ENCODE measurements at places on chromosomes 1 and 21. TPM values are rescaled to one million over a fixed set of nuclear protein-coding genes. Genes with fewer than 3 reads are reported as not detected.

DNA sequence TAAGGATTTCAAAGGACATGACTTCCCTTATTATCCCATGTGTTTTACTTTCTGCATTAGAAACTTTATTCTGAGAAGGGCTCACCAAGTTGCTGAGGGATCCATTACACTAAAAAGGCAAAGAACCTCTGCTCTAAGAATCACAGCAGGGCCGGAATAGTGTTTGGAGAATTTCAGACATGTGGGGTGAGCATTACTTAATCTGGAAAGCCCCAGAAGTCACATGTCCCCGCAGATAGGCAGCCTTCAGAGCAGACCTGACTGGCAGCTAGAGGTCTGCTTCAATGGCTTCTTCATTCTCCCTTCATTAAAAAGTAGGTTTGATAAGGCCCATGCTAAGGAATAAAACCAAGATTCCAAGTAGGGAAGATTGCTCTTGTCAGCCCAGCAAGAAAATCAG lies 52.6 kb upstream of the RBM15 start:
- no peak overlapping the region for H3K4me3 ChIP-seq
- no peaks in the 10 kb centered on the region for H3K4me1 ChIP-seq
- no peak overlapping the region for H3K27ac ChIP-seq
- no peaks in the 10 kb centered on the region for H3K27me3 ChIP-seq
- peak; percentile 10 for DNase-seq

GRCh38 chr1:96683931-96684330 lies 37.7 kb upstream of the PTBP2 start:
- no peaks in the 10 kb centered on the region for H3K27me3 ChIP-seq
- H3K27ac ChIP-seq, result no peak overlapping the region
- no peak overlapping the region for H3K4me3 ChIP-seq
- no peaks in the 10 kb centered on the region for H3K36me3 ChIP-seq
- DNase-seq, result no peak

- no peak for DNase-seq
- H3K4me1 ChIP-seq, result peaks cover 32% of the 10 kb centered on the region
- no peak overlapping the region for H3K4me3 ChIP-seq
- peaks cover 9% of the 10 kb centered on the region for H3K27me3 ChIP-seq
- H3K36me3 ChIP-seq, result no peaks in the 10 kb centered on the region
These were observed 2.0 kb upstream of the FAM131C start for GRCh38 chr1:16075337-16076030.

DNA sequence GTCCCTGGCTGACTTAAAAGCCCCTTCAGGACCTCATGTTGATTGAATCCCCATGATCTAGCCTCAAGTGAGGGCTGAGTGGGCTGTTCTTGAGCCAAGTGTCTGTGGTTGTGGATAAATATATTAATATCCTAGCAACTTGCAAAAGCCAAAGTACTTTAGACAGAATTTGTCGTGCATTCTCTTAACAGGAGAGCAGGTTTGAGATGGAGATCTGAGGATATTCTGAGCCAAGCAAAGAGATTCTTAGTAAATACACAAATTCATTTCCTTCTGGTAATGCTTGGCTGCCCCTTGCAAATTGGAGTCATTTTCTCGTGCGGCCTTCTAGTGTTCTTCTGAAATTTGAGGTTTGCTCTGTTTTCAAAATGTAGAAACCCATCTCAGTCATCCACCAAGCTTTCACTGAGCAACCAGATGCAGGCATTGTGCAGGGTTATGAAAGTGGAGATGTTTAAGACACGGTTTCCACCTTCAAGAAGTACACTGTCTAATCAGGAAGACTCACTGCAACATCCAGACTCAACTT lies 242.1 kb upstream of the JUN start:
- no peak overlapping the region for H3K4me3 ChIP-seq
- H3K27ac ChIP-seq, result no peak overlapping the region
- H3K36me3 ChIP-seq, result no peaks in the 10 kb centered on the region
- peaks cover 4% of the 10 kb centered on the region for H3K4me1 ChIP-seq
- no peaks in the 10 kb centered on the region for H3K27me3 ChIP-seq

- no peak overlapping the region for H3K27ac ChIP-seq
- no peak overlapping the region for H3K4me3 ChIP-seq
- no peaks in the 10 kb centered on the region for H3K36me3 ChIP-seq
- H3K4me1 ChIP-seq, result peaks cover 35% of the 10 kb centered on the region
- DNase-seq, result no peak
These were observed 54.4 kb downstream of the PRSS38 start for GRCh38 chr1:227869851-227870305.

GRCh38 chr1:163401211-163401610 lies 79.5 kb downstream of the NUF2 start:
- no peak for DNase-seq
- no peaks in the 10 kb centered on the region for H3K36me3 ChIP-seq
- peaks cover 10% of the 10 kb centered on the region for H3K27me3 ChIP-seq
- H3K27ac ChIP-seq, result no peak overlapping the region

DNA sequence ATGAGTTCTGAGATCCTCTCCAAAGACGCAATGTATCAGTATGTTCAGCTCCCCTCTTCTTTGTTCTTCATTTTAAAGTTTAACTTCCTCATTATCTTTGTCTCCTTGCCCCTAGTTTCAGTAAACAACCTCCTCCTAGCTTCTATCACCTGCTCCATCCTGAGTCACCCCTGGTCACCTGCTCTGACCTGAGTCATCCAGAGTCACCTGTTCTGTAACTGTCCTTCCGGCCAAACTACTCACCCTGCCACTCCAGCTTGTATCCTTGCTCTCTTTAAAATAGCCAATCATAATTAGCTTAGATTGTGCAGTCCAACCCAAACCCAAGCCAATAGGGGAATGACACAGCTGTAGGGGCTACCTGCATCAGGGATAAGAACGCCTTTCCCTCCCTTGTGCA lies 332.0 kb downstream of the OLFM3 start:
- H3K36me3 ChIP-seq, result no peaks in the 10 kb centered on the region
- DNase-seq, result no peak
- no peak overlapping the region for H3K27ac ChIP-seq
- no peaks in the 10 kb centered on the region for H3K4me1 ChIP-seq
- H3K27me3 ChIP-seq, result no peaks in the 10 kb centered on the region

DNA sequence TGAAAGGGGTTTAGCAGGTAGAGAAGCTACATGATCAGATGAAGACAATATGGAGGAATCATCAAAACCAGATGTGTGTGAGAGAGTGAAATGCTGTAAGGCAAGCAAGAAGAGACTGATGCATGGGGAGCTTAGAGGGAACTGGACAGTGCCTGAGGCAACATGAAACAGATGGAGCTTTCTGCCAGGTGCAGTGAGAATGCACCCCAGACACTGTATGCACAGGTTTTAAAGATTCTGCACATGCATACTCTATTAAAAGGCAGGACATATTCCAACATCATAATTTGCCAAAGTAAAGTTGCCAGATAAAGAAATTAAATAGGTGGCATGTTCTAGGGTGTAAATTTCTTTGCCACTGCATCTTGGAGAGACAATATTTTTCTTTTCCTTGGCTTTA lies 200.1 kb downstream of the AMY1C start:
- H3K36me3 ChIP-seq, result no peaks in the 10 kb centered on the region
- no peak for DNase-seq
- no peak overlapping the region for H3K27ac ChIP-seq
- H3K27me3 ChIP-seq, result no peaks in the 10 kb centered on the region

GRCh38 chr1:115220340-115221270 lies 117.4 kb downstream of the NGF start:
- no peaks in the 10 kb centered on the region for H3K4me1 ChIP-seq
- no peak overlapping the region for H3K4me3 ChIP-seq
- no peaks in the 10 kb centered on the region for H3K36me3 ChIP-seq
- no peak overlapping the region for H3K27ac ChIP-seq
- peaks cover 5% of the 10 kb centered on the region for H3K27me3 ChIP-seq

DNA sequence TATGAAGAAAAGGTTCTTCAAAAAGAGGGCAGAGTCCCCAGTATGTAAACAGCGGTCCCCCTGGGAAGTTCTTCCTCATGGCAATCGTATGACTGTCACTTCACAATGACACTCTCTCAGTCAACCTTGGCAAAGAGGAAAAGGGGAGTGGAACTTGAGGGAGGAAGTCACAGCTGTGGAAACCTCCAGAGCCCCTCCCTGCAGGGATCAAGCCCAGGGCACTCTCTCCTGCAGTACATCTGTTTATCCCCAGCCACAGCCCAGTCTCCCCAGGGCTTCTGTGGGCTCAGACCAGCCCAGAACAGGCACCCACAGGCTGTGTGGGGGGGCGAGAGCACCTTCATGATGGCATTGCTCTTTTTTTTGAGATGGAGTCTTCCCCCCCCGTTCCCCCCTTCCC lies 2.0 kb downstream of the ATP13A2 start:
- no peak overlapping the region for H3K4me3 ChIP-seq
- H3K36me3 ChIP-seq, result peaks cover 8% of the 10 kb centered on the region
- H3K4me1 ChIP-seq, result peaks cover 35% of the 10 kb centered on the region
- DNase-seq, result no peak
- no peak overlapping the region for H3K27ac ChIP-seq

- no peaks in the 10 kb centered on the region for H3K27me3 ChIP-seq
- no peak overlapping the region for H3K4me3 ChIP-seq
- no peak overlapping the region for H3K27ac ChIP-seq
- H3K4me1 ChIP-seq, result peaks cover 11% of the 10 kb centered on the region
- no peaks in the 10 kb centered on the region for H3K36me3 ChIP-seq
- no peak for DNase-seq
These were observed 9.1 kb downstream of the TUFT1 start for GRCh38 chr1:151549199-151549598.

DNA sequence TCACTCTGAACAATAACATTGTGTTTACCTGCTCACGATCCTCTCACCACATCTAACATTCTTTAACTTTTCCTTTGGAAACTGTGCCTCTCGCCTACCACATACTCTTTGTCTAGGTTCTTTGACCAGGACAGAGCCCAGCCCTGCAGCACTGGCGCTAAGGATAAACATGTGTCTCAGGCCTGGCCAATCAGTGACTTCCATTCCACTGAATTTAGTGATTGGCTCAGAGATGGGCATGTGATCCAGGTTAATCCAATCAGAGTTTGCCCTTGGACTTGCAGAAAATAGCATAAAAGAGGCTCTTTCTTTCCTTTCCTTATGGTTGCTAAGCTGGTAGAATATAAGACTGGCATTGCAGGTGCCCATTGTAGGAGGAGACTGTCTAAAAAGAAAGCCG lies 605.7 kb downstream of the MATN1 start:
- H3K4me3 ChIP-seq, result no peak overlapping the region
- no peak for DNase-seq
- H3K4me1 ChIP-seq, result no peaks in the 10 kb centered on the region
- no peaks in the 10 kb centered on the region for H3K36me3 ChIP-seq

DNA sequence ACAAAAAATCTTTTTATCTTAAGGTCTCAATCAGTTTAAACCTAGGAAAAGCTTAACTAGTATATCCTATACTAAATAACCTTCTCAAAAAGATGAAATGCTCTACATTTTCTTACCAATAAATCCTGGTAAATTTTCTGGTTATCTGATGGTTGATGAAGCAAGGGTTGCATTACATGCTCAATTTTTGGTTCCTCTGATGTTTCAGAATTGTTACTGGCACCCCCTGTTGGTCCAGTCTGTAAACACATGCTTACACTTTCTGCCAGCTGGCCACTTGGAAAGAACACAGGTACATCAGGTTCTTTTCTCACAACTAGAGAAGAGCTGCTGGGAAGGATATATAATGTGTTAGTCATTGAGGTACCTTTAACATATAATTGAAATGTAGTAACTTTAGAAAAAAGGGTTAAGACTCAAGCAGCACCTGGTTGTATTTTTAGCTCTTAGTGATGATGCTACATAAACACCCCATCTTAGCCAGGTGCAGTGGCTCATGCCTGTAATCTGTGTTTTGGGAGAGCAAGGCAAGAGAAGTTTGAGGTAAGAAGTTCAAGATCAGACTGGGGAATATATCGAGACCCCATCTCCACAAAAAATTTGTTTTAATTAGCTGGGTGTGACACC lies 30.9 kb upstream of the TAL1 start:
- no peak overlapping the region for H3K4me3 ChIP-seq
- peak; percentile 8 for DNase-seq
- no peaks in the 10 kb centered on the region for H3K4me1 ChIP-seq
- H3K27ac ChIP-seq, result no peak overlapping the region
- no peaks in the 10 kb centered on the region for H3K27me3 ChIP-seq
- no peaks in the 10 kb centered on the region for H3K36me3 ChIP-seq

DNA sequence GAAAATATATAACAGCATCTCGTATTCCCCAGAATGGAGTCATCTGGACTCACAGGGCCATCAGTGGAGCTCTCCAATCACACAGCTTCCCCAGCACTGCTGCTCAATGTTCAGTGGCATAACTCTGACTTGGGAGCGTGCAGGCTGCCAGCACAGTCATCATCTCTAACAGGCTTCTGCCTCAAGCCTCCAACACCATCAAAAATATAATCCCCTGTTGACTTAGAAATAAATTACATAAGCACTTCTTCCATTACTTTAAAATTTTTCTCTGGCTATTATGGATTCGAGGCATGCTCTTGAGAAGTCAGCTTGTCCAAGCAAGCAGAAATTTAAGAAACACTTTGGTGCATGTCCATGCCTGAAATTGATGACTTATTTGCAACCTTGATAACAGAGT lies 6.2 kb downstream of the DUSP23 start:
- H3K36me3 ChIP-seq, result no peaks in the 10 kb centered on the region
- H3K4me3 ChIP-seq, result no peak overlapping the region

- H3K36me3 ChIP-seq, result peaks cover 9% of the 10 kb centered on the region
- H3K4me3 ChIP-seq, result peak overlapping the region; percentile 91
- H3K27me3 ChIP-seq, result no peaks in the 10 kb centered on the region
- DNase-seq, result peak; percentile 22
- H3K27ac ChIP-seq, result peak overlapping the region; percentile 83
These were observed 749 bp downstream of the AKIRIN1 start for GRCh38 chr1:38991638-38992411.

GRCh38 chr1:197773856-197774255 lies 1.4 kb downstream of the DENND1B start:
- peak overlapping the region; percentile 69 for H3K4me3 ChIP-seq
- no peak overlapping the region for H3K27ac ChIP-seq
- H3K27me3 ChIP-seq, result no peaks in the 10 kb centered on the region
- peaks cover 32% of the 10 kb centered on the region for H3K4me1 ChIP-seq
- DNase-seq, result no peak

- H3K4me1 ChIP-seq, result no peaks in the 10 kb centered on the region
- H3K4me3 ChIP-seq, result no peak overlapping the region
- no peaks in the 10 kb centered on the region for H3K27me3 ChIP-seq
- no peaks in the 10 kb centered on the region for H3K36me3 ChIP-seq
- no peak overlapping the region for H3K27ac ChIP-seq
These were observed 134.8 kb downstream of the FGGY start for GRCh38 chr1:59431566-59432294.

DNA sequence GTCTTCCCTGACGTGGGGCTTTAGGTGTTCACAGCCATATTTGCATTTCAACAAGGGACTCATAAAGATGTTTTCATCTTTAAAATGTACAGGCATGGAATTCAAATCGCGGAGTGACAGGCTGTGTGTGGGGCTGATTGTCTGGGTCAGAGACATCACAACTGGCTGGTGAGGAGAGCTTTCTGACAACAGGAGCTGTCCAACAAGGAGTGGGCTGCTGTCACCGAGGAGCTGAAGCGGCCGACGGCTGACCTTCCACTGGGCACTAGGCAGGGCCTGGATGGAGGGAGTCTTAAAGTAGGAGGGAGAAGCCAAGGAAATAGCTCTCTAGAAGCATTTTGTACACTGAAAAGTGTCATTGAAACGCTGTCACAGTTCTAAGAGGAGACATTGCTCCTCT lies 30.5 kb upstream of the SCMH1 start:
- no peaks in the 10 kb centered on the region for H3K36me3 ChIP-seq
- no peak overlapping the region for H3K4me3 ChIP-seq
- no peak overlapping the region for H3K27ac ChIP-seq
- H3K4me1 ChIP-seq, result peaks cover 6% of the 10 kb centered on the region
- no peaks in the 10 kb centered on the region for H3K27me3 ChIP-seq

The NIBAN1 gene
- total RNA-seq, result 20.4 TPM

The GJC2 gene
- total RNA-seq, result 2.1 TPM

The LCE3D gene
- total RNA-seq, result not detected

The LCE1F gene
- total RNA-seq, result not detected

The WRAP73 gene
- total RNA-seq, result 22.7 TPM

The NUAK2 gene
- total RNA-seq, result 15.3 TPM

The NID1 gene
- total RNA-seq, result 0.03 TPM

The NR0B2 gene
- not detected for total RNA-seq

The MYBPH gene
- total RNA-seq, result not detected

The KRTAP11-1 gene
- not detected for total RNA-seq

The CACNA1S gene
- not detected for total RNA-seq

The C4BPB gene
- total RNA-seq, result 2.1 TPM

All from CD4-positive, alpha-beta T cell (primary cell).